NCI-H460 (cell line): ENCODE measurements at places on chromosomes 4 and X. TPM values are rescaled to one million over a fixed set of nuclear protein-coding genes. Genes with fewer than 3 reads are reported as not detected.

Gene RBM46
- not detected in 2 replicates for total RNA-seq

Gene MAGED1
- 35.7 and 49.2 TPM in 2 replicates for total RNA-seq

DNA sequence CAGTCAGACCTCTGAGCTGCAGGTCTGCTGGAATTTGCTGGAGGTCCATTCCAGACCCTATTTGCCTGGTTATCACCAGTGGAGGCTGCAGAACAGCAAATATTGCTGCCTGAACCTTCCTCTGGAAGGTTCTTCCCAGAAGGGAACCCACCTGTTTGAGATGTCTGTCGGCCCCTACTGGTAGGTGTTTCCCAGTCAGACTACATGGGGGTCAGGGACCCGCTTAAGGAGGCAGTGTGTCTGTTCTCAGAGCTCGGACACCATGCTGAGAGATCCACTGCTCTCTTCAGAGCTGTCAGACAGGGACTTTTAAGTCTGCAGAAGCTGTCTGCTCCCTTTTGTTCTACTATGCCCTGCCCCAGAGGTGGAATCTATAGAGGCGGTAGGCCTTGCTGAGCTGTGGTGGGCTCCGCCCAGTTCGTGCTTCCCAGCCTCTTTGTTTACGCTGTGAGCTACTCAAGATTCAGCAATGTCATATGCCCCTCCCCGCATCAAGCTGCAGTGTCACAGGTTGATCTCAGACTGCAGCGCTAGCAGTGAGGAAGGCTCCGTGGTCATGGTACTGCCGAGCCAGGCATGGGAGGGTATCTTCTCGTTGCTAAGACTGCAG, 44.1 kb upstream of the KDR start:
- peak; percentile 54 for DNase-seq

- no peak for DNase-seq
Observed at GRCh38 chr4:6116696-6117285, 83.6 kb downstream of the JAKMIP1 start.

DNA sequence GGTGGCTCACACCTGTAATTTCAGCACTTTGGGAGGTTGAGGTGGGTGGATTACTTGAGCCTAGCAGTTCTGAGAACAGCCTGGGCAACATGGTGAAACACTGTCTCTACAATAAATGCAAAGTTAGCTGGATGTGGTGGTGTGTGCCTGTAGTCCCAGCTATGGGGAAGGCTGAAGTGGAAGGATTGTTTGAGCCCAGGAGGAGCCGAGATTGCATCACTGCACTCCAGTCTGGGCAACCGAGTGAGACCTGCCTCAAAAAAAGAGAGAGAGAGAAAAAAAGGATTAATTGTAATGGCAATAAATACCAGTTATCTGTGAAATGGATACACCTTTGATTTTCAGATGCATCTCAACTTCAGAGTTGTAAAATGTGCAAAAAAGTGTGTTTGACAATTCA, 58.8 kb downstream of the SPRY1 start:
- DNase-seq = no peak

- DNase-seq = no peak
Observed at GRCh38 chr4:76867880-76868655, 29.9 kb downstream of the SOWAHB start.
